ENCODE measurements at places on chromosomes 6 and 20.
A peak's percentile ranks its signal among the peaks of the same experiment; 100 is the strongest.

- peak; percentile 55 for DNase-seq
These were observed 43.0 kb upstream of the PTGIS start for GRCh38 chr20:49610691-49611538.

GRCh38 chr6:169931261-169931660, 179.8 kb downstream of the ERMARD start:
- no peak for DNase-seq

DNA sequence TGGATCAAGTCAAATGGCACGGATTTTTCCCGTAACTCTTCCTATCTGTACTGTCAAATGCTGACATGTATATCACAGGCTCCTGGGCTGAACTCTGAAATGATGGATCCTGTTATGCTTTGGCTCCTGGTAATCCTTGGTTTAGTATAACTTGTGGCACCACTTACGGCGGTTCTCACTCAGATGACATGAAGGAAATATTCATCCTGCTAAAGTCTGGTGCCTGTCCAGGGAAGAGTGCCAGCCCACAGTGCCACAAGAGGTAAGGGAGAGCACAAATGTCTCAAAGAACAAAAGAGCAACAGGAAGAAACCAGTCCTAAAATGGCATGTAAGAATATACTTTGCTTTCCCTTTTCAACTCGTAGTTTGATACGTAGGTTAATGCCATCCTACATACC, 93.1 kb upstream of the TAB2 start:
- DNase-seq = no peak

DNA sequence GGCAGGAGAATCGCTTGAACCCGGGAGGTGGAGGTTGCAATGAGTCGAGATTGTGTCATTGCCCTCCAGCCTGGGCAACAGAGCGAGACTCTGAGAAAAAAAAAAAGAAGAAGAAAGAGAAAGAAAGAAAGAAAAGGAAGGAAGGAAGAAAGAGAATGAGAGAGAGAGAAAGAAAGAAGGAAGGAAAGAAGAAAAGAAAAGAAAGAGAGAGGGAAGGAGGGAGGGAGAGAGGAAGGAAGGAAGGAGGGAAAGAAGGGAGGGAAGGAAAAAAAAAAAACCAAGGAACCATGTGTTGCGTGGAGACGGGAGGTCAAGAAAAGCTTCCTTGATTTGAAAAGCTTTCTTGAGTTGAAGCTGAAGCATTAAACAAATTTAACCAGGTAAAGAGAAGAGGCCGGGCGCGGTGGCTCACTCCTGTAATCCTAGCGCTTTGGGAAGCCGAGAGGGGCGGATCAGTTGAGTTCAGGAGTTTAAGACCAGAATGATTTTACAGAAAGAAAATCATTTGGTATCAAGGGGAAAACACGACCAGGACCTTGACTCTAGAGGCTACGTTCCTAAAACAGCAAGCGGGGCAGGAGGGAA, 90.5 kb upstream of the PRSS16 start:
- no peak for DNase-seq

GRCh38 chr20:41467690-41468089, 101.1 kb upstream of the EMILIN3 start:
- no peak for DNase-seq

DNA sequence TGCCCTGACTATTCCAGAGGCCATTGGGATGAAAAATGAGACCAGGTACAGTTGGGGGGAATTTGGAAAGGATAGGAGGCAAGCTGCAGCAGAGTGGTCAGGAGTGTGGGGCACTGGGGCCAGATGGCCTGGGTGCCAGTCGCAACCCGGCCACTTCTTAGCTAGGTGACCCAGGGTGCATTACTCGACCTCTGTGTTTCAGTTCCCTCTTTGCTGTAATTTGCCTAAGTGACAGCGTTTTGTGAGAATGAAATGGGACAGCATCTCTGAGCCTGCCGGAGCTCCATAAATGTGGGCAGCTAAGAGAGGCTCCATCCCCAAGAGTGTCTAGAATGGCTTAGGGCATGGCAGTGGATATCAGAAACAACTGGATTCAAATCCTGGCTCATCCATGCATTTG, 13.9 kb downstream of the LRFN2 start:
- no peak for DNase-seq

GRCh38 chr6:112956696-112957535, 609.8 kb downstream of the RFPL4B start:
- DNase-seq = no peak

DNA sequence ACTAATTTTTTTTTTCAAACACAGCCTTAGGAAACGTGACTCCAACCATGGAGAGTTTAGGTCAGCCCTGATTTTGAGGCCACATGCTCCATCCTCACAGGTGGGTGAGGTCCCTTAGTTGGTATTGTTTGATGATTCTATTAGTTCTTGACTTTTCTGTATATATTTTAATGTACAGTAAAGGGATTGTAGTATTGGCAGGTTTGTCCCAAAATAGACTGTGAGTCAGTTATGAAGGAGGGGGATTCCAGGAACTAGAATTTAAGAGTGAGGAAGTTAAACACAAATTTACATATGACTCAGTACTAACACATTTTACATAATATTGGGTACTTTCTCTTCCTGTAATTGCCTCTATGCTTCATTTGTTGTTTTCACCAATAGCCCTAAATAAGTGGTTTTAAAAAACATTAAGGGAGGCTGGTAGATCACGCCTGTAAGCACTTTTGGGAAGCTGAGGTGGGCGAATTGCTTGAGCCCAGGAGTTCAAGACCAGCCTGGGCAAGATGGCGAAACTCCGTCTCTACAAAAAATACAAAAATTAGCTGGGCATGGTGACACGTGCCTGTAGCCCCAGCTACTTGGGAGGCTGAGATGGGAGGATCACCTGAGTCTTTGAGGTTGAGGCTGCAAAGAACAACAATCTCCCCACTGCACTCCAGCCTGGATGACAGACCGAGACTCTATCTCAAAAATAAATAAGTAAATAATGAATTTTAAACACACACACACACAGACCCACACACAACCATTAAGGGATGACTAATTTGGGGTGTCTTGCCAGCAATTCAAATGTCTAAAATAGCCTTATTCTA, 81.8 kb downstream of the SGK1 start:
- DNase-seq = no peak

- DNase-seq = no peak
These were observed 35.1 kb downstream of the EYS start for GRCh38 chr6:65671922-65672321.

DNA sequence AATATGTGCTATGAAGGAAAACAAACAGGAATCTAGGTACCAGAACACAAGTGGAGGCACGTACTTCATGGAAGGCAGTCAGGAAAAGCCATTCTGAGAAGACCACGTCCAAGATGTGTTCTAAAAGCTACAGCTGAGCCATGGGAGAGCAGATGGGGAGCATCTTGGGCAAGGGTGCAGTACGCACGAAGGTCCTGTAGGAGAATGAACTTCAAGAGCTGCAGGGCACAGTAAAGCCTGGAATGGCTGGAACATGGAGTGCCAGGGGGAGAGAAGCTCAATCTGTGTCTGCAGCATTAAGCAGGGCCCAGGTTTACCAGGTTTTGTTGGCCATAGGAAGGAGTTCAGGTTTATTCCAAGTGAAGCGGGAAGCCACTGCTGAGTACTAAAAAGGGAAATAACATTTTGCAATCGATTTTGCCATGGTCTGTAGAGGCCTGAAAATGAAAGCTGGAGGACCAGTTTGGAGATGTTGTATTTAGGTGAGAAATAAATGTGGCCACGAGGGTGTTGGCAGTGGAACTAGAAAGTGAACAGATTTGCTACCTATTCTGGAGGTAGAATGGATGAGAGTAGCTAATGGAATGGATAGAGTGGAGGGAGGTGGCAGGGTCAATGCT, 29.9 kb downstream of the ADTRP start:
- no peak for DNase-seq

DNA sequence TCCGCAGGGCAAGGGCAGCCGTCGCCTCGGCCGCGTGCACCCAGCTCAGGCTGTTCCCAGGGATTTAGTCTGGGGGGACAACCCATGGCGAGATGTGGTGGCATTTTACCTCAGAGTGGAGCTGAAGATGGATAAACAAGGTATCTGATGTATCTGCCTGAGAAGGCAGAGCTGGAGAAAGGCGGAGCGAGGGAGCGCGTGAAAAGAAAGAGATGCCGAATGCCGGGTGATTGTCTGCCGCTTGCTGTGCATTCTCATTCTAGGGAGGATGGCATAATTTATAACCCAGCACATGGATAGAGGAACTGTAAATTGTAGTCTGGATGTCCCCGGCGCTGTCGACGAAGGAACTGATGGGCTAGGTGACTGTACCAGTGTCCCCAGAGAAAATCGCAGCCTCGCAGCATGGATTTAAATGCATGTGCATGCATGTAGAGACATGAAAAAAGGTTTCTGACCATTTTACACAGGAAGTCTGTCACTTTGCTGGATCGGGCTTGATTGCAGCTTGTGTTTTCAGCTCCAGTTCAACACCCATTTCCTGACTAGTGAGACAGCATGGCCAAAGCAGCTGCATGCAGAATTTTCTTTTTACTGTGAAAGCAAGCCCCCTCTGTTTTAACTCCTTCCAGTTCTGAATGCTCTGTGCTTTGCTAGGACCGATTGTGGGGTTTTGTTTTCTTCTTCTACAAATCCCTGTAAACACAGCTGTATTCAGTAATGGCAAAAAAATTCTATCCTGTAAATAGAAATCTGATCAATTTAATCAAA, 149.7 kb downstream of the PRL start:
- DNase-seq = no peak

- DNase-seq = no peak
These were observed 8.6 kb upstream of the SERPINB6 start for GRCh38 chr6:2979819-2980464.

DNA sequence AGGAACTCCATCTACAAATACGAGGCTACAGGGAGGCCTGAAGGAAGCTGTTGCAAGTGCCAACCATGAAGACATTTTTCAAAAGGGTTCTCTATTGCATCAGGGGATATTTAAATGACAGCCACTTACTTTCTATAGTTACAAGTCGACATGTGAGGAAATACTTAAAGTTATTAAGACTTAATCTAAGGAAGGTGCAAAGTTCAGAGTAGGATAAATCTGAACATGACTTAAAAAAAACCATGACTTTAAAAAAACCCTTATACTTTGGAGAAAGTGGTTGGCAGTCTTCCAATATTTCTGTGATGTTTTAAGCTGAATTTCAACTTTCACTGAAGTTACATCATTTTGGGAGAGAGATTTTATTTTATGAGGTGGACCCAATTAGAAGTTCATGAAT, 56.3 kb upstream of the EMILIN3 start:
- DNase-seq = no peak

GRCh38 chr6:52958546-52959255, 36.4 kb downstream of the GSTA4 start:
- no peak for DNase-seq

DNA sequence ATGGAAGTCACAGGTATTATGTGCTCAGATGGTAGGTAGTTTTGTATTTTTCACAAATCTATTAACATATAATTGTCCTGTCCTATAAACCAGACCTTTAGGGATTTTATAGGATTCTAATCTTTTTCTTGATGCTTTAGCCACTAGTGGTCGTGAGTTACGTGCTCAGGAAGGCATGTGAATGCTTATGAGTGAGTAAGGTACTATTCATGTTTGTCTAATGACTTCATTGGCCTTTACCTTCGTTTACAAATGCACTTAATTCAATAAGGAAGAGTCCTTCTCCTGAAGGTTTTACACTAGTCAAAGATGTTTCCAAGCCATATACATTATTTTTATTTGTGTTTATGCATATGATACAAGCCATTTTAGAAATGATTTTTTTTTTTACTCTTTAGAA, 23.0 kb downstream of the PACRG start:
- no peak for DNase-seq

GRCh38 chr6:157864185-157864761, 41.2 kb downstream of the SNX9 start:
- DNase-seq = no peak

DNA sequence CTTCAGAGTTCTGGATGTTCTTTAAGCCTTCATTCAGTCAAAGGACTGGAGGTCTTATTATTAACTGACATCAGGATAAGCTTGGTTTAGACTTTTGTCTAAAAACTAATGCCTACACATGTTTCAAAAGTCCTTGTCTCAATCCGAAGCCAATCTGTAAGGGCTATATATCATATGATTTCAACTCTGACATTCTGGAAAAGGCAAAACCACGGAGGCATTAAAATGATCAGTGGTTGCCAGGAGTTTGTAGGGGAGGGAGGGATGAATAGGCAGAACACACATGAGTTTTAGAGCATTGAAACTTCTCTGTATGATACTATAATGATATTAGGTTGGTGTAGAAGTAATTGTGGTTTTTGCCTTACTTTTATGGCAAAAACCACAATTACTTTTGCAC, 1285.8 kb upstream of the CITED2 start:
- DNase-seq = no peak

- DNase-seq = no peak
These were observed 181.1 kb downstream of the REV3L start for GRCh38 chr6:111301946-111302345.

DNA sequence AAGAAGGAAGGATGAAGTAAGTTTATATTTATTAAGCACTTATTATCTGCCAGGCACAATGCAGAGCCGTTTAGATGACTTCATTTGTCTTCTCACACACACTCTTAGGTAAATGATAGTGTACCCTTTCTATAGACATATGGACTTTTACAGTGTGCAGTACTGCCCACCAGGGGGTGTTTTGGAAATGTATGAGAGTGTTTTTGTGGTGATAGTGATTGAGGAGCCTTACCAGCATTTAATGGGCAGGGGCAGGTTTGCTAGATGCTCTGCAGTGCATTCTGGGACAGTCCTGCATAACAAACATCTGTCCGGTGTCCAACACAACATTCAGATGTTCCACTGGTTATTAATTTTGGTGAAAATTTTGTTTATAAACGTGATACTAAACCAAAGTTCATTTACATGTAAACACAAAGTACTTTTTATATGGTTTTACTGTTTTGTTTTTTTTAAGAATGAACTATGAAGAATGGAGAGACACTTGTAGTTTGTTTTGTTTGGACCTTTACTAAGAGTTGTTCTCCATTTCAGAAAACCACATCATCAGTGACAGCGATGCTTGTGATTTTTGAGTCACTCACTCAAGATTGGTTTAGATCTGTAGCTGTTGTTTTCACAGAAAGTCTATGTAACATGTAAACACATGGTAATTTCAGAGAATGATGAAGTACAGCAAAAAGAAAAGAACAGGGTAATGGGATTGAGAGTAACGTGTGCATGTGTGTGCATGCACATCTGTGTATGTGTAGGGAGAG, 19.9 kb downstream of the KCNS1 start:
- no peak for DNase-seq

Data from activated naive CD4-positive, alpha-beta T cell (primary cell).